LHCN-M2 (cell line): ENCODE measurements at places on chromosomes 2 and 18.

GRCh38 chr18:9871244-9871746 lies 14.5 kb upstream of the TXNDC2 start:
- no peak for DNase-seq

- no peak for DNase-seq
Measured at GRCh38 chr2:240463274-240463865, 27.9 kb downstream of the GPC1 start.

DNA sequence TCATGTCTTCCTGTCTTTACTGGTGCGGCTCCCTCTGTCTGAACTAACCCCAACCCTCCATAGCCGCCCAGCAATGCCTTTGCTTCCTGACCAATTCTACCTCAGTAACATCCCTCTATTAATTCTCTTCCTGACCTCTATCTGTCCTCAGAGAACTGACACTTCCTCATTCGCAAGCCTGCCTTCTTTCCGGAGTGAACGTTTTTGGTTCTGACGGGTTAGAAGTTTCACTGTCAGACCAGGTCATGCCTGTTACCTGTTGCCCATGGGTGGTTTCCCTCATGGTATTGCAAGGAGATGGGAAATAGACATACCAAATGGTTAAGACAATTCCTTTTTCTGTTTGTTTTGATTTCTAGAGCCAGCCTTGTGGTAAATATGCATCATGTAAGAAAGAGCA lies 453.4 kb upstream of the SLC14A2 start:
- DNase-seq = no peak

GRCh38 chr2:231614559-231615057 lies 21.9 kb downstream of the TEX44 start:
- DNase-seq = no peak
